Substantia nigra (tissue), 51 donors: ENCODE measurements at places on chromosomes 2 and 18.

GRCh38 chr18:10916865-10917264 is 232.5 kb downstream of the PIEZO2 start:
- DNase-seq = no peak

DNA sequence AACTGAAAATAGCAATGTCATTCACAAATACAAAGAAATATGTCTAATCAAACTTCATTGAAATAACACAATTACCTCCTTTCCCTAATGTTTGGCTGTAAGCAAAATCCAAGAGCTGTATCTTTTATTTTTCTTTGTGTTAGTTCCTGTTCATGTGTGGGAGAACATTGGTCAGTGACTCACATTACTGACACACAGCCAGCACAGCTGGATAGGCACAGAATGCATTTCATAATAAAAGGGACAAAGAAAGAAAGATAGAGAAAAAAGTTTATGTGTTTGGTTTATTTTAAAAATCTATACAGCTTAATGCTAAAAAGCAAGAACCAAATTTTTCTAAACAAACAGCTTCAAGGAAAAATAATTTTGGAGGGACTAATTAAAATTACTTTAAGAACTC is 185.6 kb upstream of the COL3A1 start:
- no peak for DNase-seq

GRCh38 chr2:68108120-68108519 is 45.3 kb upstream of the C1D start:
- no peak for DNase-seq

DNA sequence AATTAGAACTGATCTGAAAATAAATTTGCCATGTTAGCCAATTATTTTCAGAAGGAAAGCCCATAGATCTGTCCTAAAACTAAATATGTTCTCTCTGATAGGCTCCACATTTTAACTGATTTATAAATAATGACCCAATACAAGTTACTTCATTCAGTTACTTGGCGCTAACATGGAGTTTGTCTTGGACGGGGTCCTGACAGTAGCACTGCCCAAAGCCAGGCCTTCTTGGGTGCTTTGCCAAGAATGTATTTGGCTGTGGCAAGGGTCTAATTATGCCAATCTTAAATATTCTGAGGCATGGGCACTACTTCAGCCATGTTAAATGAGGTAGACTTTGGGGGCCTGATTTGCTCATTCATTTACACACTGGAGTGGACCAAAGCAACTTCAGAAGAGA is 135.0 kb upstream of the PKDCC start:
- no peak for DNase-seq

DNA sequence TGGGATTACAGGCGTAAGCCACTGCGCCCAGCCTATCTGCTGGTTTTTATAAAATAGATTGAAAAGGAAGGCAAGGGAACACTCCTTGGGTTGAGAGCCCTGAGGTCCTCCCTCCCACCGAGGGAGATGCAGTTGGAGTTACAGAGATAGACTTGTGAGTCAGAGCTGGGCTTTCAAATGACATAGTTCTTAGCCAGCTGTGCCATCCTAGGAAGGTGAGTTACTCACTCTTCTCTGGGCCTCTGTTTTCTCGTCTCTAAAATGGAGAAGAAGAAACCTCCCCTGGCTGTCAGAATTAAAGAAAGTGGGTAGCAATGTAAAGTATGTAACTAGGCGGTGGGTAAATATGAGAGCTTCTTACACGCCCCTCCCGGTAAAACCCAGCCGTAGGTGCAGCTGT is 2.4 kb downstream of the LRRFIP1 start:
- DNase-seq = no peak

- no peak for DNase-seq
Measured at GRCh38 chr2:84963692-84964405, 7.1 kb upstream of the KCMF1 start.

- DNase-seq = peak; percentile 23
Measured at GRCh38 chr2:108220942-108221541, 18.7 kb upstream of the SULT1C3 start.

- no peak for DNase-seq
Measured at GRCh38 chr2:42792087-42792582, 248 bp downstream of the HAAO start.

GRCh38 chr2:11947956-11948355 is 201.5 kb downstream of the LPIN1 start:
- DNase-seq = no peak
